ENCODE measurements at places on chromosomes 2 and 18.

DNA sequence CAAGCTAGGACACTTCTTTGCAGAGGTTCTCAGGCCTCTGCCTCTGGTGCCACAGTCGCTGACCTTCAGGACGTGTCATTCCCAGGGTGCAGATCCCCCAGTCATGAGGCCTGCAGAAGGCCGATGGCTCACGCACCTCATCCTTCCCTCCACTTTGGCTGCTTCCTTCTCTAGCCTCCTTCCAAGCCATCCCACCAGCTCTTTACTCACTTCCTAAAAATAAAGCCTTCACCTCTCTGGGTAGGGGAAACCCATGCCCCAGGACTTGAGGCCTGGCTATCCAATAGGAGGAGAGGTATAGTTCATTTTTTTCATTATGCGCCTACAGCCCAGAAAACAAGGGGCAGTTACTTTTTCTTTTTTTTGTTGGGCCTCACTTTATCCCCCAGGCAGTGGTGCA lies 91.4 kb downstream of the B3GNT2 start:
- DNase-seq, result no peak

DNA sequence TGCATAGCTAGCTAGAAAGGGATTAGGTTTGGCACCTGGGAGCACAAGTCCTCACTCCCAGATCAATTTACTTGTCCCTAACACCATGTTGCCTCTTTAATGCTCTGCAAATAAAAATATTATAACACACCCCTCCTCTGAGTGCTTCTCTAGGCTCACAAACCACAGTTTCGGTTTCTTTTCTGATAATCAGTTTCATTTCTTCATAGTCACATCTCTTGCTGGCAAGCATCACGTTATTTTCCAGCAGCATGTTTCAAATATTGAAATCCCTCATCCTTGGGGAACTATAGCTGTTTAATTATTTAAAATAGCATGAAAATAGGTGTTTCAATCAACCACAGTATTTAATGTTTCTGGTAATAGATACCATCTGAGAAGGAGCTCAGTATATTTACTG lies 13.9 kb upstream of the SMCHD1 start:
- DNase-seq, result no peak

DNA sequence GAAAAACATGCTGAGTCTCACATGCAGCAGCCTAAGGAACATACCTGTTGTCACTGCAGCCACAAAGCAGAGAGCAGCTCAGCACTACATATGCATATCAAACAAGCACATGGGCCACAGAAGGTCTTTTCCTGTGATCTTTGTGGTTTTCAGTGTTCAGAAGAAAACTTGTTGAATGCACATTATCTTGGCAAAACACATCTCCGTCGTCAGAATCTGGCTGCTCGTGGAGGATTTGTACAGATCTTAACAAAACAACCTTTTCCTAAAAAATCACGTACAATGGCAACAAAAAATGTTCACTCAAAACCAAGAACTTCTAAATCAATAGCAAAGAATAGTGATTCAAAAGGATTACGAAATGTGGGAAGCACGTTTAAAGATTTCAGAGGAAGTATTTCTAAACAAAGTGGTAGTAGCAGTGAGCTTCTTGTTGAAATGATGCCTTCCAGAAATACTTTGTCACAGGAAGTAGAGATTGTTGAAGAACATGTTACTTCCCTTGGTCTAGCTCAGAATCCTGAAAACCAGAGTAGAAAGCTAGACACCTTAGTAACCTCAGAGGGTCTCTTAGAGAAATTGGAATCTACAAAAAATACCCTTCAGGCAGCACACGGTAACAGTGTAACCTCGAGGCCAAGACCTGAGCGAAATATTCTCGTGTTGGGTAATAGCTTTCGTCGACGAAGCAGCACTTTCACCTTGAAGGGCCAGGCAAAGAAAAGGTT lies 34.1 kb downstream of the ZNF407 start:
- DNase-seq, result no peak

- DNase-seq, result no peak
Observed at GRCh38 chr2:53994818-53995808, 24.3 kb upstream of the PSME4 start.

GRCh38 chr2:83742117-83742782 lies 716.8 kb downstream of the SUCLG1 start:
- DNase-seq, result no peak

GRCh38 chr2:28782423-28782822 lies 28.2 kb upstream of the SPDYA start:
- DNase-seq, result no peak

DNA sequence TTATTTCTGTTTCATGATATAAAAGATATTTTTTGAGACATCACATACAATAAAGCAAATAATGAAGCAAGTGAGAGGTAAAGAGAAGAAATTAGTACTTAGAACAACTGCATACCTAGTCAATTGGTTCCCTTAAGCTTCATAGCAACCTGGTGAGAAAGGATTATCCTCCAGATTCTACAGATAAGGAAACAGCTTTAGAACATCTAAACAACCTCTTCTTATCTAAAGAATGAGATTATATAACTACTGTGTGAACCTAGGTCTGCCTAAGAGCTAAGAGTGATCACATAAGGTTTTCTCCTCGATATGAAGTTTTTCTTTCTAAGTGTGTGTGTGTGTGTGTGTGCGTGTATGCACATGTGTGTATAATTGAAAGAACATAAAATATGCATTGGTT lies 265.1 kb downstream of the NOL4 start:
- no peak for DNase-seq

DNA sequence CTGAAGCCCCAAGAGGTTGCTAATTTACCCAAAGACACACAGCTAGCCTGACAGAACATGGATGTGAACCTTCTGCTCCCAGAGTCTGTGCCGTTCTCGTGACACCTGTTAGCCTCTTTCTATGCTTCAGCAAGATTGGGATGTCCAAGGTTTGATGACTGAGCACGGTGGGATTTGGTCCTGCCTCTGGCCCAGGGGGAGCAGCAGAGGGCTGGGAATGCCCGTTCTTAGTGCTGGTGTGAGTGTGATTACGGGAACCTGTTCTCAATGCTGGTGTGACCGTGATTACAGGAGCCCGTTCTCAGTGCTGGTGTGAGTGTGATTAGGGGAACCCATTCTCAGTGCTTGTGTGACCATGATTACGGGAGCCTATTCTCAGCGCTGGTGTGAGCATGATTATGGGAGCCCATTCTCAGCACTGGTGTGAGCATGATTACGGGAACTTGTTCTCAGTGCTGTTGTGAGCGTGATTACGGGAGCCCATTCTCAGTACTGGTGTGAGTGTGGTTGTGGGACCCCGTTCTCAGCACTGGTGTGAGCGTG lies 67.3 kb upstream of the SNTG2 start:
- no peak for DNase-seq

DNA sequence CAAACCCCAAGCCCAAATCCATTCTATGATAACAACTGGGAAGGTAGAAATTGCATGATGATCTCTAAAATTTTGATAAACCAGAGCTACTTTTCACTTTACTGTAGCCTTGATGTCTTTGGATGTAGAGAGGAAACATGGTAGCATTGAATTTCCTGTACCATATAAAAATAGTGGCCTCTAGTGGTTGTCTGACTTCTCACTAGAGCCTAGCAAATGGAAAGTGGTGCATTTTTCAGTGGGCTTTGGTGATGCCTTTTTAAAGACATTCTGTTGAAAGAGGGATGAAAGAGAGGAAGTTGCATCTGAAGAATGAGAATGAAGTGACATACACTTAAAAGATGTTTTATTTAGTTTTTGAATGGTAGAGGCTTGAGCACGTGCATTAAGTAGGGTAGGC lies 662.2 kb downstream of the XIRP2 start:
- no peak for DNase-seq

GRCh38 chr2:54492335-54492734 lies 36.2 kb downstream of the SPTBN1 start:
- no peak for DNase-seq

DNA sequence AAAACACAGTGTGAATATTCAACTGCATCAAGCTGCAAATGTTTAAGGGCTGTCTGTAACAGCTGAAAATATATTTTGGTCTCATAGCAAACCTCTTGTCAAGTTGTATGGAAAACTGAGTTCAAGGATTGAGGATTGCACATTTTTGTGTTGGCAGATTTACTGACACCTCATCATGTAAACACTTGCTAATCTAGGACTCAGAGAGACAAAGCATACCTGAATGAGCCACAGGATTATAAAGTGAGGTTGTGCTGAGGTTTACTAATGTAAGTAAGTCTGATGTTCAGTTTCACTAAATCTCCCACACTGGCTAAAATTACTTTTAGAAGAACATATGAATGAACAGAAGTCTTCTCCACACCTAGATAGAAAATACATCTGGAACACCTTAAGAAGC lies 1993.1 kb upstream of the CELF4 start:
- DNase-seq, result no peak

GRCh38 chr2:40317046-40317445 lies 134.8 kb downstream of the SLC8A1 start:
- no peak for DNase-seq

- no peak for DNase-seq
Observed at GRCh38 chr2:191625016-191625415, 52.9 kb upstream of the NABP1 start.

DNA sequence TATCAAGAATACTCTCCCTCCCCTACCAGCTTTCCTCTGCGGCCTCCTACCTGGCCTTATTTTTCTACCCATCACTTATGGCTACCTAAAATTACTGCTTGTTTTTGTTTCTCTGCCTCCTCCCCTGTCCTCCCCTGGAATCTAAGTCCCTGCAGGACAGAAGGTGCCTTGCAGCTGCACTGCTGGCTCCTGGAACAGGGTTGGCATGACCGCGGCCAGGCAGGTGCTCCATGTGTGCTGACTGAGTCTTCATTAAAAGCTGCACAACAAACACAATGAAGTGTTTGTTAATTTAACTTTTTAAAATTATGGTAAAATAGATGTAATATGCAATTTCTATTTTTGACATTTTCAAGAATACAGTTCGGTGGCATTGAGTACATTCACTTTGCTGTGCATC lies 171.9 kb upstream of the FHL2 start:
- no peak for DNase-seq

GRCh38 chr2:228681426-228681825 lies 499.9 kb upstream of the SPHKAP start:
- no peak for DNase-seq

DNA sequence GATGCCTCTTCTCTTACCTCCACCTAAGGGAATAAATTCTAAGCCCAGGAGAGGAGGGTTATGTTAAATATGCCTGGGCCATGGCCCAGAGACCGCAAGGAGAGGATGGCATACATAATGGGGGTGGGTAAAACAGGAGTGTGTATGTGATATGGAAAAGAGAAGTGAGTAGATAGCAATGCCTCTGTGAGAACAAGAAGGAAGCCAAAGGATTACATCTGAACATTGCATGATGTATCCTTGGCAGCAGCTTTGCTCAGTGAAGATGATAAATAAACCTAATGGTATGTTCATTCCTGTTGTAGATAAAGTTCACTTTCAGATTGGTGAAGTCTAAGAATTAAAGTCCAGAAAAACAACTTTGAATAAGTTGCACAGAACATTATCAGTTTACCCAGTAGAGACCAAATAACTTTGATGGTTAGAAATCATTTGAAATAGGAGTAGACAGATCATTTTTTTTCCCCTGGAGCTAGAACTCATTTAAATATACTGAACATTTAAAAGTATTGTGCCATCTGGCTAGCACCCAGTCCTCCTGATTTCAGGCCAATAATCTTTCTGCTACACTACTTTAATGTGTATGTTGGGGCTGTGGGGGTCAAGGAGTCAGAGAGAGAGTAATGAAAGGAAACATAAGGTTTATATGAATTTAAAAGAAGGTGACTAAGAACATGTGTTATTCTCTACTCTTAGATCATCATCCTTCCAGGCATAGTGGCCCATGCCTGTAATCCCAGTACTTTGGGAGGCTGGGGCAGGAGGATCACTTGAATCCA lies 231.7 kb downstream of the PARD3B start:
- DNase-seq, result no peak

DNA sequence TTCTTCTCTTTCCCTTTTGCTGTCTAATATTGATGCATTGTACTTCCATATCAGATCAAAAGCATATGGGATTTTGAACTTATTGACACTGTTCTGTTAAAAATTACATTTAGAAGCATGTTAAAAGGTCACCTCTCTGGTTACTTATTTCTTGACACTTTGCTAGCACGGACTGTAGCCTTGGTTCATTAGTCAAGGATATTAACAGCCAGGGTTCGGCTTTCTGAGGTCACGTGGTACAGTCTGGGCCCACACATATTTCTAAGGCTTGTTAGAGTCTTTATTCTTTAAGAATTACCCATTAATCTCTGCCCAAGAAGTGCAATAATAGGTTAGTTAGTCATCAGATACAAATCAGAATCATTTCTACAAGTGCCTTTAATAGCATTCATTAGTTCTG lies 1035.8 kb upstream of the FANCL start:
- DNase-seq, result no peak

- DNase-seq, result no peak
Observed at GRCh38 chr2:144615866-144616565, 96.1 kb upstream of the ZEB2 start.

DNA sequence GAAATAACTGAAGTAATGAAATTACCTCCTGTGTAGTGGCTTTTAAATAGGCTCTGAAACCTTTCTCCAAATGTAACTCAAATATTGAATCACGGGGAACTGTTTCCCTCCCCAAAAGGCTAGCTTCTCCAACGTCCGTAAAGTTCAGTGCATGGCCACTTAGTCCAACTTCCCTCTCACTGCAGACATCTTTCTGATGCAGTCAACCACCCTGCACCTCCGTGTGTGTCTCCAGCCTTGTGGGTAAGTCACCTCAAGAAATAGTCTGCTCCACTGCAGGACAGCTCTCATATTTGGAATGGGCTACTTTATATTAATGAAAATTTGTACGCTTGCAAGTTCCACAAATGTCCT lies 152.5 kb upstream of the CYRIA start:
- no peak for DNase-seq

- no peak for DNase-seq
Observed at GRCh38 chr2:2892378-2892777, 485.2 kb downstream of the EIPR1 start.

GRCh38 chr2:39989888-39990287 lies 210.8 kb upstream of the THUMPD2 start:
- no peak for DNase-seq

- DNase-seq, result no peak
Observed at GRCh38 chr2:67342394-67342793, 54.7 kb upstream of the ETAA1 start.

DNA sequence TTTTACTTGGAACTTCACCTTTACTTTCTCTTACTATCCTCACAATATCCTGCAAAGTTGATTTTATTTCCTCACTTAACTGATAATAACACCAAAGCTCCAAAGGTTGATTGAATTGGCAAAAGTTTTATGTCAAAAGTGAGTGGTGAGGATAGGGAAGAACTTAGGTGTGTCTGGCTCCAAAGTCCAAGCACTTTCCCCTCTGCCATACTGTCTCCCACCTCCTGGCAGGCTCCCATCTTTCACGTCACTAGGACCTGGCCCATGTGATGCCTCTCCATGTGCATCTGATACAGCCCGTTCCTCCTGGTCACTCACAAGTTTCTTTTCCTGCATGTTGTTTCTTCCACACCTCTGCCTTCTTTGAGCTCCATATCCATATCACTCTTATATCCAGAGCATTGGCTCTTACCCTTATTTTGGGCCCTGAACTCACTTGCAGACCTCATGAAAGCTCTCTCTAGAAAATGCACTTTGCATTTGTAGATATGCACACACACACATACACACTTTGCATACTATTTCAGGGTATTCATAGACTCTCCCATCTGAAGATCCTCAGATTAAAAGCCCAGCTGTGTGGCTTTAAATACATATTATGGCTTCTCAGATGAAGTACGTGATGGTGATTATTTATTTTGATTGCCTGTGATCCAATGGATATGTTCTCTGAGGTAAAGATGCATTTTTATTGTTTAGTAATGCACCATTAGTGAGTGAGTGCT lies 12.3 kb downstream of the MEP1B start:
- no peak for DNase-seq

- no peak for DNase-seq
Observed at GRCh38 chr18:34128436-34128835, 96.3 kb downstream of the NOL4 start.

All from activated CD8-positive, alpha-beta memory T cell treated with anti-CD3 and anti-CD28 coated beads for 1 hour (primary cell).